ENCODE measurements at places on chromosomes 13 and 19.

DNA sequence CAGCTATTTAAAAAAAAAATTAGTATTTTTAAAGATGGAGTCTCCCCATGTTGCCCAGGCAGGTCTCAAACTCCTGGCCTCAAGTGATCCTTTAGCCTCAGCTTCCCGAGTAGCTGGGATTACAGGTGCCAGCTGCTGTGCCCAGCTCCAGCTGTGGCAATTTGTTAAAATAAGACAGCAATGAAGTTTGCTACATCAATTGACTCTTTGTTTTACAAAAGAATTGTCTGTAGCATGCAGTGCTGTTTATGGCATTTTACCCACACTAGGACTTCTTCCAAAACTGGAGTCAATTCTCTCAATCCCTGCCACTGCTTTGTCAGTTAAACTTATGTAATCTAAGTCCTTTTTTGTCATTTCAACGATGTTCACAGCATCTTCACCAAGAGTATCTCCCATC, 49.3 kb downstream of the NDFIP2 start:
- no peak for DNase-seq

DNA sequence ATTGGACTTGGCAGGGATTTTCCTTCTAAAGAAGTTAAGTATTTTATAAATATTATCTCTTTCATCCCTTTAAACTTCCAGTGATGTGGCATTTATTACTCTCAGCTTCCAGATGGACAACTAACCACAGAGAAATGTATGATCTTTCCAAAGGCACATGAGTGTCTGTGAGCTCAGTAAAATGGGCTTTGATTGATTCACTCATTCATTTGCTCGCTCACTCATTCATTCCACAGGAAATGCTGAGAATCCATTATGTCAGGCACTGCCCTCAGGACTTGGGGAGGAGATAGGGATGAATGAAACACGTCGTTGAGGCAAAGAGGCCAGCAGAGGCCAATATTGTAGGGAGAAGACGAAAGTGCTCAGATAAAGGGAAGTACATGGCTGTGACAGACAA, 359.3 kb downstream of the EFNB2 start:
- DNase-seq, result no peak

DNA sequence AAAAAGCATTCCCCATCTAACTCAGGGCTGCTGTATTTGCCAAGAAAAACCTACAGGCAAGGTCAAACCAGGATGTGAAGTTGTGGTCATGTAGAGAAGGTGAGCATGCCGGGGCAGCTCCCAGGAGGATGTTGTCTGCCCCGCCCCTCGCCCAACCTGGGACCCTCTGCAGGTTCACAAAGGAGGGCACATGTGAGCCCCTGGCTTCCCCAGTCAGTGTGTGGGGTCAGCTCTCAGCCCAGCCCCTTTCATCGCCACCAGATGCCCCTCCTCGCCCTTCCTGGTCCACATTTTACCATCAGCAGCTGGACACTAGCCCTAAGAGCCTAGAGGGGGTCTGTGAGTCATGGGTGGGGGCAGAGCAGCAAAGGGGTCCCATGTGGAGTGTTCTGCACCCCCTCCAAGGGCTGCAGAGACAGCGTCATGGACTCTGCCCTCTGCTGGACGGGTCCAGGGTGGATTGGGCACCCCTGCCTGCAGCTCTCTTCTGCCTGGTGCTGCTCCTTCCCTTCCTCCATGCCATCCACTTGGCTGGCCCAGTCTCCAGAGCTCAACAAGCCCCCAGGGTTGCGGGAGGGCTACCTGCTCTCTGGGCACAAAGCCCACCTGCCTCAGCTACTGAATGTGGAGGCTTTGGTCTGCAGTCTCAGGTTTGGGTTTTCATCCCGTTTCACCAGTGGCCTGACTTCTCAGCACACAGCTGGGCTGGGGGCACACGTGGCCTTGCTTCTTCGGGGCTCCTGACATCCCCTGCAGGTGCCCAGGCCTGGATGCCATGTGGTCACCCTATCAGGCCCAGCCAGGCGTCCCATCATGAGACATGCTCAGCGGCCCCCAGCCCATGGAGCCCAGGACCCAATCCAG, 3.7 kb downstream of the PLEKHF1 start:
- DNase-seq, result no peak

DNA sequence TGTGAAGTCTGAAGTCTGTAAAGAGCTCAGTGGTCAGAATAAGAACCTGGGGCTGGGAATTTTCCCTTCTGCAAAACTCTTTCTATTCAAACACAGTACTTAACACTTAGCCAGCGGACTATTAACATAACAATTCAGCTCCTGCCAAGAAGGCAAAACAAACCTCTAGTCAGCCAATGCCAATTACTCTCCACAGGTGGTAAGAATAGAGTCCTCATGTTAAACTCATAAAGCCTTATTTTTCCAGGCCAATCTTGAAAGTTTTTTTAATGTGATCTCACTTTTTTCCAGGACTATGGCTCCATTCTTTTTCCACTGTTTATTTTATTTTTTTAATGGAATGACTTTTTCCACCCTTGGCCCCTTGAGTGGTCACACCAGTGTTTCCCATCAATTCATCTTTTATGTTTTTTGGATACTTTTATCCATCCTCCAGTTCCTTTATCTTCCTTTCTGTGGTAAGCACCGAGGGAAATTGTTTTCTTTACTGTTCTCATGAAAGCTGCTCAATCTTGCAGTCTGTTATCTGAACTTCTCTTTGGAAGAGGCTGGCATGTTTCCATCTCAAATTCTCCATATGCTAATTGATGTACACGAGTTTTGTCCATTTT, 217.3 kb downstream of the LHFPL6 start:
- no peak for DNase-seq

DNA sequence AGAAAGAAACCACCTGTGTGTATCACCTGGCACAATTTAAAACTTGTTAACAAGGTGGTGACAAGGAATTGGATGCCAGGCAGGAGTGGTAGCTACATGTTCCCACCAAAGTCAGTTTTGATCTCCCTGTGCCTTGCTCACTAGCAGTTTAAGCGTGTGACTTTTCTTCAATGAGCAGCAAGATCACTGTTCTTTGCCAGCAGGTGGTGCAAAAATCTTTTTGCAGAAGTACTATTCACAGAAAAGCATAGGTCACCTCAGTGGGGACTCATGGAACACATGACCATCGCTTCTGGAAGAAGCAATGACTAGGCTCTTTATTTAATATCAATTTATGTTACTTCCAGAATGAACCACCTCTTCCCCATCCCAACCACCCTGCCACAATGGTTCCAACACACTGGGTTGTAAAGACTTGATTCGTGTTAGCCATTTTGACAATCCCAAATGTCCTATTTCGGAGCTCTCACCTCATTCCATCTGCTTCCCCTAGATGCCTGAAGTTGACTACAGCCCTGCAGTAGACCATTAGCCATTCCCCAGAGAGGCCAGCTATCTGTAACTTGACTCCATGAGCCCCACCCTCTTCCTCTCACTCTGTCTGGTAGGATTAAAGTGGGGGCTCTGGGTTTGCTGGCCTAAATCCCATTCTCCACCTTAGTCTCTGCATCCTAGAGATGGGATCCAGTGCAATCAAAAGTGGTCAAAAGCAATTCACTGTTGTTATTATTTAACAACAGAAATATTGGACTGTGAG, 59.1 kb upstream of the TNFRSF19 start:
- DNase-seq, result no peak

DNA sequence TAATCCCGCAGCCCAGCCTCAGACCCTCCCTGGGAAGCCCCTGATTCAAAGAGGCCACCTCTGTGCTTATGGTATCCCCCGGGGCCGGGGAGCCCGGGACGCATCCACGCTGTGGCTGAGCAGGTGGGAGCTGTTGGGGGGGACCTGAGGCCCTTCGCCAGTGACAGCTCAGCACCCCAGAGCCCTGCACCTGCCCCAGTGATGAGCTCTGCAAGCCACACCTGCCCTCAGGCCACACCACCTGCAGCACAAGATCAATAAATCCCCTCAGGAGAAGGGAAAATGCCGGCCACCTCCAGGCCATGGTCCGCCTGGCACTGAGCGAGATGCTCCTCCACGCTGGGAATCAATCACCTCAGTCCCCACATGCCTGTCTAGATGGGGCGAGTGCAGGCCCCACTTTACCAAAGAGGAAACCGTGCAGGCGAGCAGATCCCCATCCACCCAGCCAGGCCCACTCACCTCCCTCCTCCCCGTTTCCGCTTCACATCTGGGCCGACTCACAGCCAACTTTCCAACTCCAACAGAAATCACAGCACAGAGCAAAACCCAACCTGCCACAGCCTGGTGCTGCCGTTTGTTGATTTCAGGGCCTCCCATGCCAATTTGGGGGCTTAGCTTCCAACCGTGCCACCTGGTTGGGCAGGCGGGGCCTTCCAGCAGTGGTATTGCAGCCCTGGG, 12.8 kb downstream of the MOB3A start:
- peak; percentile 78 for DNase-seq

DNA sequence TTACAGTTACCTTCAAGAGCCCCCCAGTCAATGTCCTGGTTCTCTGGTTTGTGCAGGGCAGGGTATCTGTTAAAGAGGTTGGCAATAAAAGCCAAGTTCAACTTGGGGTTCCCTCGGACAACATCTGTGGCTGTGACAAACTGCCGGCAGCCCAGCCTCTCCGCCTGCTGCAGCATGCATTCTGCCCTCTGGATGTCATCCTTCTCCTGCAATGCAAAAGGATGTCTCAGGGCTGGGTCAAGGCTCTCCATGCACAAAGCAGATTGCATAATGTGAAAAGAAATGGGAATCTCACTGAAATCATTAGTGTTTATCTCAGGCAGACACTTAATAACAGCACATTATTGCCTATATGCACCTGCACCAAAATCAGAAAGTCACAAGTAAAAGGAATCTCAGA, 35.1 kb downstream of the LCP1 start:
- no peak for DNase-seq

Data from CD4-positive, alpha-beta T cell treated with Interleukin-12 subunit alpha and Interleukin-12 subunit beta, for 1 hour (primary cell).